Frontal cortex (tissue), 4 donors: ENCODE measurements at places on chromosomes 16 and 17.

- no peak for DNase-seq
Measured at GRCh38 chr17:78172249-78173051, 4.1 kb downstream of the SYNGR2 start.

- DNase-seq: no peak
Measured at GRCh38 chr17:82718986-82719685, 2.6 kb downstream of the FN3KRP start.

- DNase-seq: no peak
Measured at GRCh38 chr17:73068322-73069153, 23.9 kb downstream of the SLC39A11 start.

DNA sequence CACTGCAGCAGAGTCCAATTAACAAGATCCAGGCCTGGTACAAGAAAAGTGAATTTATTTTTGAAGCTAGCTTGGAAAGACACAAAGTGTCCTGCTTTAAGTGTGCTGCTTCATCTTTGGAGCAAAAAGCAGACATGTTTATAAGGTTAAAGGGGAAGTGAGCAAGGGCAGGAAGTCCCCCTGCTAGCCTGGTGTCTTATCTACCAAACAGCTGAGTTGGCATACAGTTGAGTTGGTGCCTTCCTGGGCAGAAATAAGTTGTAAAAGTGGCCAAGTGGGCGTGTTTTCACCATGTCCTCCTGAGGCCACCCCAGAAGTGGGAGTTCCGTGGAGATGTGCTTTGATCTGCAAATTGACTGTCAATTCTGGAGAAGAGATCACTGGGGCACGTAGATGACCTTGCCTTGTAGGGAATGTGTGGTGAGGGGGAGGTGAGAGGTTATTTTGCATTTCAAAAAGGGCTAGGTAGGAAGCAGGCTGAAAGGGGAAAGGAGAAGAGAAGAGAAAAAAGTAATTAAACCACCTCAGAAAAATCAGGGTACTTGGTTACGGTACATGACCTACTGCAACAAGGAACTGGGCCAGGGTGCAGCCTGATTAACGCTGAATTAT is 38.3 kb upstream of the HSBP1 start:
- no peak for DNase-seq

- no peak for DNase-seq
Measured at GRCh38 chr16:79372503-79373184, 227.9 kb downstream of the MAF start.

DNA sequence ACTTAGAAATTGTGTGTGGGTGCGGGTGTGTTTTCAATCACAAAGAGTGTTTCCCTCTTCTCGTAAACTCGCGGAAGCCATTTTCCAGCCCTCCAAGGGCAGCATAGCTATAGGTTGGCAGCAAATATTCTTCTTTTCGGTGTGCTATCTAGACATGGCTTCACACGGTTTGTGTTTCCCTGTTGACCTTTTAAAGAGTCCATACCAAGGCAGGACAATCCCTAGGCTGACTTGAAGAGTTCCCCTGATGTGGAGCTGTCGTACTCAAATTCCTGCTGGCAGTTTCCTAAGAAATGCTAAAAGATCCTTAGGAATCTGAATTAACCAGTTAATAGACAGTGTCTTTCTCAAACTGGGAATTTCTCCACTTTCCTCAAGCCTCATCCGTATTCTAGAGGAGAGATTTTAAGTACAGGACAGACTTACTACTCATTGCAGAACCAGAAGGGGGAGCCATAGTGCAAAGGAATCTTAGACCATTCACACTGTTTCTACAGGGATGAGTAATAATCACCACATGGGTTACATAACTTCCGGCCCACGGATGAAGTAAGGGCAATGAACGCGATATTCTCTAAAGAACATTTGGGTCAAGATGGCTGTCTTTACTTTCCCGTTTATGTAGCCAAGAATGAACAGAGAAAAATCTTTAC is 288.6 kb upstream of the ELAC2 start:
- no peak for DNase-seq

DNA sequence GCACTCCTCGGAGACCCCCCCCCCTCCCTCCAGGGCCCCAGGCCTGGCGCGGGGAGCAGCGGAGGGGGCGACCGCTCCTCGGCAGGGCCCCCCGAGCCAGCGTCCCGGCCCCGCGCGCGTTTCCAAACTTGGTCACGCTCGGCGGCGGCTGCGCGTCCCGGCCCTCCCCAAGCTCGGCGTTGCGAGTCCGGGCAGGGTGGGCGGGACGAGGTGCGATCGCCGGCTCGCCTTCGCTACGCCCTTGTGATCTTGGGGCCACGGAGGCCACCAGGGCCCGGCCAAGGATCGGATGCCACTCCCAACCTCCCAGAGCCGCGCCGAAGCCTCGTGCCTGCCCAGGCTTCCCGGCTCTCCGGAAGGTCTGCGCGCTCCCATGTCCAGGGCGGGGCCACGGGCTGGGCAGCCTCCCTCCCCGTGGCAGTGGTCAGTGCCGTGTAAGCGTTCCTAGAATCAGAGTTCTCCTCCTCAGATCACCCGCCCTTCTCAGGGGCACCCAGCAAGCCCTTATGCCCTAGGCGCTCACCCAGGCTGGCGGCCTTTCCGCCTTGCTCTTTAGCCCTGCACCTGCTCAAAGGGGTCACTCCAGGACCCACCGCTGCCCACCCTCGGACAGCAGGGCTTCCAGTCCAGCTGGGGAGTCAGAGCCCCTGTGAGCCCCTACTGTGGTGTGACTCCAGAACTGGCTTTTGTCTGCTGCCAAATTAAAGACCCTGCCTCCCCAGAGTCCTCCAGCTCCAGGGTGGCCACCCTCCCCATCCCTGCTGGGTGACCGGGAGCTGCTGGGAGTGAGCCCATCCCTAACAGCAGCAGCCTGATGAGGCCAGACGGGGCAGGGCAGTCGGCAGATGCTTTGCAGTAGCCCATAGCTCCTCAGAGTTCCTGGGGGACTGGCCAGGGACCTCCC is 12.2 kb upstream of the MRPS23 start:
- DNase-seq: peak; percentile 58

GRCh38 chr17:64147110-64148016 is 17.4 kb upstream of the ERN1 start:
- DNase-seq: no peak

GRCh38 chr17:6023036-6023831 is 46.9 kb upstream of the WSCD1 start:
- no peak for DNase-seq

DNA sequence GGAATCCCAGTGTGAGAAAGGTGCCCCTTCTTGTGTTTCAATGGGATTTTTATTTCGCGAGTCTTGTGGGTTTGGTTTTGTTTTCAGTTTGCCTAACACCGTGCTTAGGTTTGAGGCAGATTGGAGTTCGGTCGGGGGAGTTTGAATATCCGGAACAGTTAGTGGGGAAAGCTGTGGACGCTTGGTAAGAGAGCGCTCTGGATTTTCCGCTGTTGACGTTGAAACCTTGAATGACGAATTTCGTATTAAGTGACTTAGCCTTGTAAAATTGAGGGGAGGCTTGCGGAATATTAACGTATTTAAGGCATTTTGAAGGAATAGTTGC is 567 bp downstream of the UBB start:
- no peak for DNase-seq

- DNase-seq: no peak
Measured at GRCh38 chr17:82705756-82706155, 7.3 kb upstream of the RAB40B start.

GRCh38 chr17:81018044-81018802 is 16.7 kb upstream of the BAIAP2 start:
- DNase-seq: peak; percentile 34

DNA sequence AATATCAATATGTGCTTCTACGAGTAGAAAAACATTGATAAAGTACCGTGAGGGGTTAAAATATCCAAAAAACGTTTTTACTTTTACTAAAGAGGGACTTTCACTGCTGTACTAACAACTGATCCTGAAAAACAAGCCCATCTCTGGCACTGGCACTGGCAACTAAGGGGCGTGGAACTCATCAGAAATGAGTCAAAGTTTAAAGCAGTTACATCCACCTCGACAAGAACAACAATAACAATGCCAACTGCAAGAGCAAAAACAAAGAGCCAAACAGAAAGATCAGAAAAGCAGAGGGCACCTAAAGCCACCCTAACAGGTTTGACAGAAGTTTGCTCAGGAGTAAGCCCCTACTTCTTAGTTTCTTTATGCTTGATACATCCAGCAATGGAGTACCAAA is 13.1 kb downstream of the MBTPS1 start:
- DNase-seq: no peak

DNA sequence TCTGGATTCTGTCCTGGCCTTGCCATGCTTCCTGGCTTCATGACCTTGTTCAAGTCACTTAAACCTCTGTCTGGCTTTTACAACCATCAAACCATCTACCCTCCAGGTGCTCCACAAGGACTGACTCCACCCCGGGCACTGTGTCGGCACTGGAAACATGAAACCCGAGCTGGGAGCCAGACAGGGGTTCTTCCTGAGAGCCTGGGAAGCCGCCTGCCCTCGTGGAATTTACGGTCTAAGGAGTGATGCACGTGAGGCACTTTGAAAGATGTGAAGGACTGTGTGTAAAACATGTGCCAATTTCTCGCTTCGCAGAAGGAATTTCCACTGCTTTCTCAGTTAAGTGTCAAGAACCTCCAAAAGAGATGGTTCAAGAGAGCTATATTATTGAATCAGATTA is 11.6 kb downstream of the CDK5R1 start:
- no peak for DNase-seq

GRCh38 chr17:70905796-70906195 is 736.5 kb downstream of the KCNJ2 start:
- DNase-seq: no peak

- DNase-seq: no peak
Measured at GRCh38 chr17:82486231-82487094, 27.9 kb downstream of the NARF start.

DNA sequence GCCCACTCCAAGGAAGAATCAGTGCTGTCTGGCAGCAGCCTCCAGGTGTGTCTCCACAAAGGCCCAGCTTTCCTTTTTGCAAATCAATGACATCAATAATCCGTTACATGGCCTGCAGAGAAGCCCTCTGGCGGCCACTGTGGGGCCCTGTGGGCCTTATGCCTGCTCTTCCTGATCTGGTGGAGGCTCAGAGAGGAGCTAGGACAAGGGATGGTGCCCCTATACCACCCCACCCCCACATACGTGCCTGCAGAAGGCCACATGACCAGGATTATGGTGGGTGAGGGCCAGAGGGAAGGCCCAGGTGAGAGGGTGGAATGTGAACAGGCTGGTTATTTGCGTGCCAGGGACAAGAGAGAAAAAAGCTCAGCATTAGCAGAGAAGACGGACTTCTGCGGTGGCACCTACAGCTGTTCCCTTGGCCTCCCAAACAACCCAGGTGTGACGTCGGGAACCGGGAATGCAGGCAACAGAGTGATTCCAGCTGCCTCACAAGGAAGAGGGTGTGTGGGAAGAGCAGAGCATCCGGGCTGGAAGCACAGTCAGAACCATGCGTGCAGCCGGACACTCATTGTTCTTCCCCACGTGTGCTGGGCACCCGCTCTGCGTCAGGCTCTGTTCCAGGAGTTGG is 22.5 kb downstream of the EIF4A3 start:
- DNase-seq: peak; percentile 15

GRCh38 chr16:56203052-56203451 is 11.8 kb downstream of the GNAO1 start:
- no peak for DNase-seq

DNA sequence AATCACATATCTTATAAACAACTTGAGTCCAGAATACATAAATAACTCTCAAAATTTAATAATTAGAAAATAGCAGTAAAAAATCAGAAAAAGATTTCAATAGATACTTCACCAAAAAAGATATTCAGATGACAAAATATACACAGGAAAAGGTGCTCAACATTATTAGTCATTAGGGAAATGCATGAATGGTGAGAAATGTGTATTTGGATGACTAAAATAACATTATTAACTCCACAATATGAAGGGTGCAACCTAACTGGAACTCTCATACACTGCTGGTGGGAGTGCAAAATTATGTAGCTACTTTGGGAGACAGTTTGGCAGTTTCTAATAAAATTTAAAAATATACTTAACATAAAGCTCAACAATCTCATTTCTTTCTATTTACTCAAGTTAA is 262.3 kb upstream of the AXIN2 start:
- no peak for DNase-seq

DNA sequence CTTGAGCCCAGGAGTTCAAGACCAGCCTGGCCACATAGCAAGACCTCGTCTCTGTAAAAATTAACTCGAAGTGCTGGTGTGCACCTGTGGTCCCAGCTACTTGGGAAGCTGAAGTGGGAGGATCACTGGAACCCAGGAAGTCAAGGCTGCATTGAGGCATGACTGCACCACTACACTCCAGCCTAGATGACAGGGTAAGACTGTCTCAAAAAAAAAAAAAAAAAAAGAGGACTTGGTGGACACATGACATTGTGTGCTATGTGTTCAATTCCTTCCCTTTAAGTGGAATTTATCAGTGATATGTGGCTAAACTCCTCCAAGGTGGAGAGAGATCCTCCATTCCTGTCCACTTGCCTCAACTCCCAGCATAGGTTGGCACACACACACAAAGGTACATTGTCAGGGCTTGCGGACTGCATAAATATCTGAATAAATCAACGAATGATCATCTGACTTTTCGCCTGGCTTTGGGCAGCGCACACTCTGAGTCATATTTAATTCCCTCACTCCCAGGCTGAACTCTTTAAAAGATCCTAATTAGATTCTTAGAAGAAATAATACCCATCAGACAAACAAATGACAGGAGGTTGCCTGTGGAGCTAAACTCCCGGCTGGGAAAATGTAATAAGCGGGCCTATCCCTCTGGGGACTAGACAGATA is 25.0 kb upstream of the SYT17 start:
- DNase-seq: no peak

DNA sequence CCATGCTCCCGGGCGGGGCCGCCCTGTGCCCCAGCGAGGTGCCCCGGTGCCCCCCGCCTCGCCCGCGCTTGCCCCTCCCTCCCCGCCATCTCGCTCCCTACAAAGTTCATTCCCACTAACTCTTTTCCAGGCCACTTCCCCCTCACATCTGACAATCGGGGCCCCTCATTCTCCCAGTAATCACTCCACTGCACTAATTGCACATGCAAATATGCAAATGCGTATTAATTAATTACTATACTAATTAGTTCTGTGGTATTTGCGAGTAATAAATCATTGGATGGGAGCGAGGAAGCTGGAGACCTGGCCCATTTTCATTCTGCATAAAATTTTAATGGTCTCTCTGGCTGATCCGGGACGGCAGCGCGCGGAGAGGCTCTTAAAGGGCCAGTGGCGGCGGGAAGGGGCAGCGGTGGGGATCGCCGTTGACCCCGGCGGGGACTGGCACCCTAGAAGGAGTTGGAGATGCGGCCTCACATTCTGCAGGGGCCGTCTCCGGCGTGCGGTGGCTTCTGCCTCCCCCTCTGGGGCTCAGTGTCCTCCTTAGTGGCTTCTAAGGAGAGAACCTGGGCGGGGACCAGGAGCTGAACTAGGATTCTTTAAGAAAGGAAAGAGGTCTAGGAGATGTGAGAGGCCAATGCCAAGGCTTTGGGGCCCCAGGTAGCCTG is 8.4 kb upstream of the PPP1R1B start:
- no peak for DNase-seq

GRCh38 chr17:7846063-7846735 is 8.7 kb upstream of the TMEM88 start:
- DNase-seq: no peak

DNA sequence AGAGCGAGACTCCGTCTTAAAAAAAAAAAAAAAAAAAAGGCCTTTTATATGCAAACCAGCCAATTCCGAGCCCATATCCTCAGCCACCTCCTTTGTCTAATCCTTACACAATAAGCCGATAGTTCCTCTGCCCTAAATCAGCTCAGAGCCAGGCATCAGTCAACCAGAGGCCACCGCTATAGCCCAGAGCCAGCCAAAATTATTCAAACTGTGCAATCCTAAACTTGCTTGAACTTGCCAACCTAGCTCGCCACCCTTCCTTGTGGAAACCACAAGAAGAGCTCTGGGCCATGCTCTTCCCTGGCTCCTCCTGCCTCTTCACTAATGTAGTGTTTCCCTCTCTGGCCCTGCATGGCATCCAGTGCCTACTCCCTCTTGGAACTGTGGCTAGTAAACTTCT is 17.7 kb downstream of the ITGAL start:
- no peak for DNase-seq
